ENCODE measurements at places on chromosomes 7 and 10.

GRCh38 chr7:22860784-22861482, 38.3 kb upstream of the TOMM7 start:
- DNase-seq, result no peak
- H3K27ac ChIP-seq, result no peak overlapping the region
- H3K4me3 ChIP-seq, result no peak overlapping the region
- H3K4me1 ChIP-seq, result peaks cover 2% of the 10 kb centered on the region
- H3K27me3 ChIP-seq, result no peaks in the 10 kb centered on the region

DNA sequence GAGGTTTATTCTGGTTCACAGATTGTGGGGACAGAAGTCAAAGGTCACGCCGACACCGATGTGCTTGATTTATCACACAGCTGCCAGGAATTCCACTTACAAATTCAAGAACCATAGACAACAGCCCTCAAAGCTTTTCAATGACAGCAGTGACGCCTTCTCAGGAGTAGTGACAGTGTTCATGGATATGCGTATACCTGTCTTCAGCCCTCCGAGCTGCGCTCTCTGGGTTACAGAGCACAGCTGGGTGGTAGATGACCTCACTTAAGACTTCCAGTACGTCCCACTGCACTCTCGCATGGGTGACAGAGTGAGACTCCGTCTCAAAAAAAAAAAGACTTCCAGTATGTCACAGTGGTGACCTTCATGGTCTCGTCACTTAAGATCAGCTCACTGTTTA, 108.5 kb downstream of the TCERG1L start:
- no peaks in the 10 kb centered on the region for H3K4me1 ChIP-seq
- no peak overlapping the region for H3K4me3 ChIP-seq
- DNase-seq, result no peak
- H3K27me3 ChIP-seq, result no peaks in the 10 kb centered on the region

- H3K36me3 ChIP-seq, result peaks cover 13% of the 10 kb centered on the region
- H3K4me3 ChIP-seq, result peak overlapping the region; percentile 93
- peak overlapping the region; percentile 97 for H3K27ac ChIP-seq
- DNase-seq, result no peak
- H3K4me1 ChIP-seq, result peaks cover 24% of the 10 kb centered on the region
Observed at GRCh38 chr7:98930921-98931320, 52.6 kb downstream of the TRRAP start.

DNA sequence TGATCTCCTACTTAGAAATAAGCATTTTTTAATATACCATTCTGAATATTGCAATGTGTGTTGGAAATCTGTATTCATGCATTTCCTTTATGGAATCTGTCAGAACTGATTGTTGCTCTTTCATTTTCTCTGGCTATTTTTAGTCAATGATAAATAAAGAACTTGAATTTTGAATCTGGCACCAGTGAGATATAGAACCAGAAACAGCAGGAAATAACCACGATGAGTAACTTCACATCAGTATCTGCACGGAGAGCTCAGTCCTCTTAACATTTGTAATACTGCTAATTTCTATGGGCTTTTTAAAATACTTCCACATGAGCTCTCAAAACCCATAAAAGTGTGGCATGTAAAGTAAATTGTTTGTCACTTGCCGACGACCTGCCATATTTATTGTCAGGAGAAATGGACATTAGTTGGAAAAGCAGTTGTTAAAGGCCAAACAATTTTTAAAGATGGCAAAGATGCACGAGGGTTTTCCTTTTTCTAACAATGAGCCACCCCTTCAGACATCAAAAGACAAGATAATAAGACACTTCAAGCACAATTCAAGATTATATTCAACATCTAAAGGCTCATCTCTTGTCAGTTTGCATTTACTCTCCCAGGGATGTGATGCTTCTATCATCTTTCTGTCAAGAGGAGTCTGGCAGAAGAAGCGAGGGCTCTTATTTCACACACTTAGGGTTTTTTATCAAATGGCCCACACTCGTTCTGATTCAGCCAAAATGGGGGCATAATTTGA, 118.3 kb downstream of the POU6F2 start:
- no peaks in the 10 kb centered on the region for H3K4me1 ChIP-seq
- H3K27me3 ChIP-seq, result peaks cover 5% of the 10 kb centered on the region
- no peak for DNase-seq

DNA sequence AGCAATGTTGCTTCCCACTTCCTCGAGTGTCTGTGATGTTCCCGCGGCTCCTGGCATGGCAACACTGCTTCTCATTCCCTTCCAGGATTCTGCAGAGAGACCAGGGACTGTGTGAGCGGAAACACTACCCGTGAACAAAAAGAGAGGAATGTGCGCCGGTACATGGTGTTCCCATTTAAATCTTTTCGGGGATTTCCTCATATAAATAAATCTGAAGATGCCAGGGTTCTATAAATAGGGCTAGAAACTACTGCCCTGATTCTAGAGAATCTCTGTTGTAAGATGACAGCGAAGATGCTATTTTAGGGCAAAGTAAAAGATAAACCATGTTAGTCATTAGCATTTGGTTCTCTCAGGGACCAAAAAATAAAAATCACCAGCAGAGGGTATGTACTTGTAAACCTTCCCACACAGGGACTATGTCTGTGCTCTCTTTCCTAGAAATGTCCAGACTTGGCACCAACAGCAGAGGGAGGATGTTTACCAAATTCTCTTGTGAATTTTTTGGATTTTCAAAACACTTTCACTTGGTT, 92.2 kb upstream of the DDC start:
- peaks cover 32% of the 10 kb centered on the region for H3K4me1 ChIP-seq
- H3K4me3 ChIP-seq, result no peak overlapping the region
- peaks cover 2% of the 10 kb centered on the region for H3K36me3 ChIP-seq
- H3K27ac ChIP-seq, result no peak overlapping the region
- H3K27me3 ChIP-seq, result peaks cover 19% of the 10 kb centered on the region

DNA sequence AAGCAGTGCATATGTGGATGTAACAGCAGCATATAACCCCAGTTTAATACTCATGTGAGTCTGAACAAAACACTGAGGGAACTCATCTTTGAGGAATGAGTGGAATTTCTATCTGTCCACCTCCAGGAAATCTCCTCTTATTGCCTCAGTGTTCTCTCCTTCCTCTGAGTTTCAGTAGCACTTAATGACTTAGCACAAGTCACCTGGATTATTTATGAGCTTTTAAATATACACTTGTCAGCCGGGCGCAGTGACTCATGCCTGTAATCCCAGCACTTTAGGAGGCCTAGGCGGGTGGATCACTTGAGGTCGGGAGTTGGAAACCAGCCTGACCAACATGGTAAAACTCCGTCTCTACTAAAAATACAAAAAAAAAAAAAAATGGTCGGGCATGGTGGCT, 4.3 kb downstream of the LRRC20 start:
- H3K4me1 ChIP-seq, result peaks cover 11% of the 10 kb centered on the region
- H3K27ac ChIP-seq, result no peak overlapping the region
- H3K27me3 ChIP-seq, result no peaks in the 10 kb centered on the region
- no peak for DNase-seq
- peaks cover 4% of the 10 kb centered on the region for H3K36me3 ChIP-seq

- no peaks in the 10 kb centered on the region for H3K27me3 ChIP-seq
- no peak for DNase-seq
- H3K36me3 ChIP-seq, result peaks cover 4% of the 10 kb centered on the region
- H3K4me3 ChIP-seq, result peak overlapping the region; percentile 49
- no peak overlapping the region for H3K27ac ChIP-seq
Observed at GRCh38 chr7:158655931-158656441, 48.6 kb downstream of the NCAPG2 start.

GRCh38 chr10:133079836-133080682, 7.7 kb upstream of the ADGRA1 start:
- no peak overlapping the region for H3K4me3 ChIP-seq
- no peak overlapping the region for H3K27ac ChIP-seq
- DNase-seq, result no peak
- peaks cover 8% of the 10 kb centered on the region for H3K27me3 ChIP-seq
- H3K4me1 ChIP-seq, result no peaks in the 10 kb centered on the region

- no peaks in the 10 kb centered on the region for H3K4me1 ChIP-seq
- no peak for DNase-seq
- peaks cover 52% of the 10 kb centered on the region for H3K27me3 ChIP-seq
- no peaks in the 10 kb centered on the region for H3K36me3 ChIP-seq
- no peak overlapping the region for H3K4me3 ChIP-seq
Observed at GRCh38 chr7:103598326-103598905, 152.4 kb upstream of the SLC26A5 start.

GRCh38 chr7:150986099-150986512, 4.7 kb upstream of the NOS3 start:
- DNase-seq, result peak; percentile 34
- H3K4me3 ChIP-seq, result peak overlapping the region; percentile 66
- H3K27me3 ChIP-seq, result peaks cover 7% of the 10 kb centered on the region
- H3K27ac ChIP-seq, result no peak overlapping the region

GRCh38 chr7:101781439-101781838, 36.0 kb upstream of the CUX1 start:
- H3K27me3 ChIP-seq, result peaks cover 31% of the 10 kb centered on the region
- no peak for DNase-seq
- no peak overlapping the region for H3K4me3 ChIP-seq

GRCh38 chr7:156777364-156778069, 115.5 kb downstream of the LMBR1 start:
- H3K27ac ChIP-seq, result peak overlapping the region; percentile 32
- peaks cover 5% of the 10 kb centered on the region for H3K4me1 ChIP-seq
- DNase-seq, result no peak
- H3K4me3 ChIP-seq, result no peak overlapping the region
- H3K27me3 ChIP-seq, result no peaks in the 10 kb centered on the region

DNA sequence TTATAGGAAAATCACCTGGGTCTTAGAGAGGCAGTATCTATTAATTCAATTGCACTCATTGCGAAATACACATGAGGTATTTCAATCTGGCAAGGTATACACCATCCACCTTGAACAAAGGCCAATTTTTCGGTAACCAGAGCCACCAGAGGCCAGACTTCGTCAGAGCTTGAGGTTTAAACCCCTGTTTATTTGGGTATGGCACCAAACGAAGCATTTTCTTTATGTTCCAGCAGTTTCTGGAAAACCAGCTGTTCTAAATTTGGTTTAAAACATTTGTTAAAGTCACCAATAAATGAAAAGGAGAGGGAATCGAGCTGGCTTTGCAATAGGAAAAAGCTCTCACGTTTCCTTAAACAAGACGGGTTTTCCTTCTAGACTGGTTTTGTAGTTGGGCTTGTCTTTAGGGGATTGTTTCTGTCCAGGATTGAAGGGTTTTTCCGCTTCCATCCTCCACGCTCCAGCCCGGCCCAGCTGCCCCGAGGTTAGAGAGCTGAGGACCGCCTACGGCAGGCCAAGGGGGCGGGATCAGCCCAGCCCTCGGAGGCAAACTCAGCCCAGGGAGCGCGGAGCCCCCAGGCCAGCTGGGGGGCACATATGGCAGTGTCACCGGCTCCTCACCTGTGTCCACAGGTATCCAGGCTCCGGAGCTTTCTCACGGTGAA, 539.4 kb upstream of the MGMT start:
- peaks cover 5% of the 10 kb centered on the region for H3K27me3 ChIP-seq
- no peak for DNase-seq
- H3K36me3 ChIP-seq, result no peaks in the 10 kb centered on the region
- H3K4me3 ChIP-seq, result no peak overlapping the region
- H3K27ac ChIP-seq, result no peak overlapping the region
- no peaks in the 10 kb centered on the region for H3K4me1 ChIP-seq

DNA sequence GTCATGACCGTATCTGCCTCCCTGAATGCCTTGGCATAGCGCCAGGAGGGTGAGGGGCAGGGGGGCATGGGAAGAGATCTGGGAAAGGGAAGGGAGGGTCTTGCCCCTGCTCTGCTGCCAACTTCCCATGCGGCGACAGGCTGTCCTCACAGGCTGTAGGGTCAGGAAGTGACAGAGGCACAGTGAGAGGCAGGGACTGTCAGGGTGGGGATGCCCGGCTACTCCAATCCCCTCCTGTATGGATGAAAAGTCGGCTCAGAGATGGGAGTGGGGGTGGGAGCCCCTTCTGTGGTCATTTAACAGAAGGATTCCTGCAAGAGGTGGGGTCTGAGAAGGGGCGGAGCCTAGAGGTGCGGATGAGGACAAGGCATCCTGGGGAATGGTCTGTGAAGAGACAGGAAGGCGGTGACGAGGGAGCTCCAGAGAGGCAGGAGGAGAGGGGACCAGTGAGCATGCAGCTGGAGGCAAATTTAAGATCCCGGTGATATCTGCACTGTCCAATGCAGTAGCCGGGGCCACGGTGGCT, 20.8 kb upstream of the UNC5B start:
- no peak overlapping the region for H3K4me3 ChIP-seq
- no peak for DNase-seq
- H3K36me3 ChIP-seq, result no peaks in the 10 kb centered on the region
- H3K27ac ChIP-seq, result no peak overlapping the region
- no peaks in the 10 kb centered on the region for H3K4me1 ChIP-seq

- no peak overlapping the region for H3K4me3 ChIP-seq
- peaks cover 11% of the 10 kb centered on the region for H3K27me3 ChIP-seq
- DNase-seq, result no peak
Observed at GRCh38 chr7:112136271-112137008, 69.8 kb downstream of the DOCK4 start.

- peak overlapping the region; percentile 39 for H3K4me3 ChIP-seq
- peaks cover 5% of the 10 kb centered on the region for H3K36me3 ChIP-seq
- DNase-seq, result peak; percentile 41
- H3K4me1 ChIP-seq, result peaks cover 6% of the 10 kb centered on the region
Observed at GRCh38 chr7:149209518-149210269, 14.3 kb downstream of the ZNF282 start.

GRCh38 chr7:18018296-18019215, 9.1 kb downstream of the PRPS1L1 start:
- peaks cover 28% of the 10 kb centered on the region for H3K27me3 ChIP-seq
- H3K27ac ChIP-seq, result no peak overlapping the region
- H3K4me3 ChIP-seq, result no peak overlapping the region
- no peaks in the 10 kb centered on the region for H3K36me3 ChIP-seq
- no peaks in the 10 kb centered on the region for H3K4me1 ChIP-seq
- no peak for DNase-seq

GRCh38 chr10:557792-558328, 131.6 kb downstream of the DIP2C start:
- H3K4me1 ChIP-seq, result peaks cover 19% of the 10 kb centered on the region
- H3K36me3 ChIP-seq, result no peaks in the 10 kb centered on the region
- H3K4me3 ChIP-seq, result no peak overlapping the region
- peak overlapping the region; percentile 37 for H3K27ac ChIP-seq
- no peak for DNase-seq
- peaks cover 25% of the 10 kb centered on the region for H3K27me3 ChIP-seq

DNA sequence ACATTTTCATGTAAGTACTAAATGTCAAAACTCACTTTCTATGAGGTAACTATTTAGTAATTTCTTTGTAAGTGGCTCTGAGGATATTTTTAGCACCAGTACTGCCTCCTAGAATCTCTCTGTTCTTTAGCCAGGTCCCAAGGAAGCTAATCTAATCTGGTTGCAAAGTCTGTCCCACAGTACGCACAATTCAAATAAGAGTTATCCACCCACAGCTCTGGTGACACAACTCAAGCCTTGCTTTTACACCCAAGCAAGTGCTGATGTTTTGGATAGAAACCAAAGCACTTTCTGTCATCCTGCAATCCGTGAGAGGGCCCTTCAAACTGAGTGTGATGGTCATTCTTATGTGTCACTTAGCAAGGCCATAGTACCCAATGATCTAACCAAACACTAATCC, 14.5 kb downstream of the GIMAP5 start:
- no peaks in the 10 kb centered on the region for H3K27me3 ChIP-seq
- no peaks in the 10 kb centered on the region for H3K36me3 ChIP-seq
- H3K4me1 ChIP-seq, result peaks cover 53% of the 10 kb centered on the region
- no peak overlapping the region for H3K27ac ChIP-seq
- H3K4me3 ChIP-seq, result no peak overlapping the region
